ENCODE measurements at places on chromosomes 11 and 22.

DNA sequence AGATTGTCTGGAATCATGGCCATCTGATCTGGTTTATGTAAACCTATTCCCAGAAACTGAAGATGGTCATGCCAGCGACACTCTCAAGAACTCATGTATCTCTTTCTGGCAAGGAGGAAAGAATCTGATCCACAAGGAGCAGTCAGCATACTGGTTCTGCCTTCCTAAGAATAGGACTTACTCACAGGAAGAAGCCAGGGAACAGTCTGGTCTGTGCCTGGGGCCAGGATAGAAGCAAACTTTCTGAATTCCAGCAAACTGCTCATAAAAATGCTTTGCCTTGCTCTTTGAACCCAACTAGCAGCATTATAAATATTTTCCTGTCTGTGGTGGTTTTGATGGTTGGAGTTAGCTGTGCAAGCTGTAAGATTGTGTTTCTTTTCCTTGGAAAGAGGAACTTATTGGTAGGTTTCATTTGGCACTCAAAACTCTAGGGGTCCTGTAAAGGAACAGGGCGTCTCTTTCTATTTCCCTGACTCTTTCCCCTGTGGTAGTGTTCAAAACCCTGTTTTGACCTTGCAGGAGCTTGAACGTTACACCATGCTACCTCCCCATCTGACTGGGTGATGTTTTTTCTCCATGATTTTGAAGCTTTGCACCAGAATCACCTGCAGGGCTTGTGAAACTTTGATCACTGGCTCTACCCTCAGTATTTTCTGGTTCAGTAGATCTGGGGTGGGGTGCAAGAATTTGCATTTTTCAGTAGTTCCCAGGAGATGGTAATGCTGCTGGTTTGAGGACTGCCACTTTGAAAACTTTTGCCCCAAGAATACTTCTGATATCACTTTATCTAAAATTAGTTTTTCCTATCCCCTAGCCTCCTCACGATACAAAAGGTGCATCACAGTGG is 627.8 kb upstream of the ANO5 start:
- no peak for DNase-seq

GRCh38 chr11:74639533-74639932 is 47.2 kb downstream of the POLD3 start:
- no peak for DNase-seq

DNA sequence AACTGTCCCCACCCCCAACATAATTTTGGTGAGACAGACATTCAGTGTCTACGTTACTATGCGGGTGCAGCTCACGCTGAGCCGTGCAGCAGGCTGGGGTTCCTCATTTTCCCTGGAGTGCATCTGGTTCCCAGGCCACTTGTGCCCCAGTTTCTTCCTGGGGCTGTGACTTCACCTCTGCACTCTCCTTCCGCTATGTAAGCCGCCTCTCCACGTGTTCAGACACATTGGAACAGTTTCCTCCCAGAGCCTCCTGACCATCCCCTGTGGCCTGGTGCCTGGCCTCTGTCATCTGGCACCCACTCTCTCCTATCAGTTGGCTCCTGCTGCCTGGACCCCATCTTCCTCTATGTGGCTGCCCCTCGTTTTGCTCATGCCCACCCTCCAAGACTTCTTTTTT is 46.2 kb upstream of the A4GALT start:
- no peak for DNase-seq

GRCh38 chr11:45142241-45143055 is 4.0 kb upstream of the PRDM11 start:
- DNase-seq = no peak

- no peak for DNase-seq
Measured at GRCh38 chr11:47570651-47571356, 5.4 kb downstream of the PTPMT1 start.
